ENCODE measurements at places on chromosomes 12 and 14. TPM values are rescaled to one million over a fixed set of nuclear protein-coding genes. Genes with fewer than 3 reads are reported as not detected.

GRCh38 chr12:118359541-118359915 lies 13.2 kb downstream of the TAOK3 start:
- no peaks in the 10 kb centered on the region for H3K36me3 ChIP-seq
- peaks cover 11% of the 10 kb centered on the region for H3K4me1 ChIP-seq
- H3K4me3 ChIP-seq, result no peak overlapping the region
- no peak for DNase-seq

- DNase-seq, result no peak
- H3K27ac ChIP-seq, result no peak overlapping the region
- H3K4me3 ChIP-seq, result no peak overlapping the region
- H3K27me3 ChIP-seq, result no peaks in the 10 kb centered on the region
- no peaks in the 10 kb centered on the region for H3K4me1 ChIP-seq
These were observed 367.6 kb downstream of the SOX5 start for GRCh38 chr12:23581913-23582312.

Gene C12orf54
- not detected for total RNA-seq

GRCh38 chr12:96157427-96157826 lies 36.7 kb upstream of the ELK3 start:
- H3K4me1 ChIP-seq, result no peaks in the 10 kb centered on the region
- H3K4me3 ChIP-seq, result no peak overlapping the region
- no peaks in the 10 kb centered on the region for H3K36me3 ChIP-seq
- no peak overlapping the region for H3K27ac ChIP-seq
- DNase-seq, result no peak

DNA sequence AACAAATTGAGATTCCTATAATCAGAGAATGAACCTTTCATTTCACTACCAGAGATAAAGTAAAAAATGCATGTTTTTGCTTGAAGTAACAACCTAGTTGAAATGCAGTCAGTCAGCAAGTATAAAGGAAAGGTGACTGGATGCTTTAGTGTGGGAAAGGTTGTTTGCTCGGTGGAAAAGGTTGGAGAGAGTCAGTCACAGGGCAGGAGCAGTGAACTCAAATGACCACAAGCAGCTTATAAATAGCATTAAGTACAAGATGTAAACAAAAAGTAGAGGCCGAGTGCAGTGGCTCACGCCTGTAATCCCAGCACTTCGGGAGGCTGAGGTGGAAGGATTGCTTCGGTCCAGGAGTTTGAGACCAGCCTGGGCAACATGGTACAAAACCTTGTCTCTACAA lies 98.1 kb upstream of the FGD4 start:
- no peak for DNase-seq
- no peak overlapping the region for H3K4me3 ChIP-seq
- H3K36me3 ChIP-seq, result no peaks in the 10 kb centered on the region
- H3K27me3 ChIP-seq, result no peaks in the 10 kb centered on the region
- no peaks in the 10 kb centered on the region for H3K4me1 ChIP-seq
- H3K27ac ChIP-seq, result no peak overlapping the region

DNA sequence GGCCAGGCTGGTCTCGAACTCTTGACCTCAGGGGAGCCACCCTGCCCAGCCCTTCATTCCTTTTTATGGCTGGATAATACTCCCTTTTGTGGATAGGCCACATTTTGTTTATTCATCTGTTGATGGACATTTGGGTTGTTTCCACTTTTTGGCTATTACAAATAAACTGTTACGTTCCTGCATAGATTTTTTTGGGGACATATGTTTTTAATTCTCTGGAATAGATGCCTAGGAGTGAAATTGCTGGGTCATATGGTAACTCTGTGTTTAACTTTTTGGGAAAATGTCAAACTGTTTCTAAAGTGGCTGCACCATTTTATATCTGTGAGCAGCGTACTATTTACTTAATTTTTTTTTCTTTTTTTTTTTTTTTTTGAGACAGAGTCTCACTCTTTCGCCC lies 9.8 kb downstream of the KMT5A start:
- peak overlapping the region; percentile 89 for H3K27ac ChIP-seq
- H3K4me1 ChIP-seq, result peaks cover 92% of the 10 kb centered on the region
- H3K27me3 ChIP-seq, result no peaks in the 10 kb centered on the region
